ENCODE measurements at places on chromosomes 13 and 19.

DNA sequence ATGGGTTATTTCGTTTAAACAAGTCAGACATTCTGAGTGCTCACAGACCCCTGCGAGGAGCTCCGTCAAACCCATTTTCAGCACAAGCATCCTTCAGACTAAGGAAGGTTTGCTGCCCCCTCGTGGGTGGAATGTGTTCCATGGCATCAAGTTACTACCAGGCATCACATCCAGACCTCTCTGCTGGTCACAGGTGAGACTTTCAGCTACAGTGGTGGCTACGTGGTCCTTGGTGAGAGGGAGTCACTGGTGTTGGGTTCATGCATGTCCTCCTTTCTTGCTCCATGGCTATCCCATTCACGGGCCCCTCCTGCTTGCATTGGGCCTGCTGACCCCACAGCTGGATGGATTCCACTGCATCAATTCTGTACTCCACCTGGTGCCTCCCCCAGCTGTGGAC lies 9.1 kb upstream of the LILRB5 start:
- DNase-seq: peak; percentile 69

- DNase-seq: no peak
Measured at GRCh38 chr19:31272583-31273106, 76.6 kb downstream of the TSHZ3 start.

GRCh38 chr19:55443824-55444480 lies 852 bp upstream of the SHISA7 start:
- no peak for DNase-seq

- no peak for DNase-seq
Measured at GRCh38 chr19:53864308-53864836, 3.3 kb upstream of the MYADM start.

DNA sequence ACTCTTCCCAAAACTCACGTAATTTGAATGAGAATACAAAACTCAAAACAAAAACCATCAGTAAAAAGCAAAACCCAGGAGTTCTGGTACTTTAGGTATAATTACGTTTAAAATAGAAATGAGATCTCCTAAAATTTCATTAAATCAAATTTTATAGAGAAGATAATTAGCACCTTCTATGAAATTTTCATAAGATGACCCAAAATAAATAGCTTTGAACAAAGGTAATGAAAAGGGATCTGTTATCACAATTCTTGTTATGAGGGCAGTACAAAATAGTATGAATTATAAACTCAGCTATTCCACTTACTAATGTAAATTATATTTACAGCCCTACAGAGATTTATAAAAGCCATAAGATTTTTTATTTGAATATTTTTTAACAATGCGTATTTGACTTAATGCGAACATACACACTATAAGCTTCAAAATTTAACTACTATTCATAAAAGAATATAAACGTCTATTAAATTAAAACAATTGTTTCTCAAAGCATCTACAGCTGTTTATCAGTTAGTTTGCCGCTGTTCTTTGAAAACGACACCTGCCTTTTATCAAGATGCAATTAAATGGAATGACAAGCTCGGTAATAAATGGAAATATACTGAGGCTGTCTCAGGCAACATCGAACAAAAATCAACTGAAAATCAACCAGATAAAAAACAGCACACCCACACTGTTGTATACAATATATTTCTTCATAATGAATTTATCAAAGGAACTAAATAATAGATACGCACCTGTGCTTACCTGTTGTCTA lies 63.8 kb downstream of the KCNRG start:
- no peak for DNase-seq

DNA sequence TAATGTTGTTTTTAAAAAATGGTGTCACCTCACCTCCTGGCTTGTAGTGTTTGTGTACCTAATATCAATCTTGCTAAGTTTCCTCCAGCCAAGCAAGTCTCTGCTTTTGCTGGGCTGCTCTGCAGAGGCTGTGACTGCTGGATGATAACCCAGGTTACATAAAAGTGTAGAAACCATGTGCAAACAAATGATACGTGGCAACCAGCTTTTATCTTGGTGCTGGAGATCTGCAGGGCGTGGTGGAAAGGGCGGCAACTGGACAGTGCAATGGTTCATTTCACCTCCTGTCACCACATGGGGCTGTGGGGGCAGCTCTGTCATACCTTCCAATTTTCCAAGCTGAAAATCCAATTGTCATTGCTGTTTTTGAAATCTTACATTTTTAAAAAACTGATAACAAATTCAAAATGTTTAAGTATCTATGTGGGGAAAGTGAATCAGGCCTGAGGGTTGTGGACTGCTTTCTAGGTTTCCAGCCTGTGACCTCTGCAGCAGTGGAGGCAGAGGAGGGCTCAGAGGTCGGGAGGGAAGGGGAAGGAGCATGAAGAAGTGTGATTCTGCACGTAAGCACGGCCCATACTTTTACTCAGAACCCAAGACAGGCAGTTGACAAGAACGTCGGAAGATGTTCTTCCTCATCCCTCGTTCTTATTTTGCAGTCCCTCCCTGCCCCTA lies 9.7 kb downstream of the GPR42 start:
- no peak for DNase-seq

All from stimulated activated naive CD8-positive, alpha-beta T cell treated with anti-CD3 and anti-CD28 coated beads, Interleukin-15, amount 100 ng/mL, for 72 hours (primary cell).